ENCODE measurements at places on chromosomes 12 and 14.

DNA sequence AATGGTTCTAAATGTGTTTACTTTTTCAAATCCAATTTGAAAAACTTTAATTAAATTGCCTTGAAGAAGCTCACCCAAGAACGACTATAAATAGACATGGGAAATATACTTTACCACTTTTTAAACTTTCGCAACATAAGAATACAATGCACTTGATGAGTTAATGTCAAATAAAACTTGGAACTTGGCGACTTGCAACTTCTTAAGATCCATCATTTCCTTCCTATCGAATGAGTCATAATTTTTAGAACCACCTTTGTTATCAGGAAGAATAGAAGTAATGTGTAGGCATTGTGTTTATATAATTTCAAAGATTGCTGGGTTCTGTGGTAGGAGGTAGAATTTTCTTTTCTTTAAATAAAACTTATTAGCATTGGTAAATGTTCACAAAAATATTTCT lies 1417.4 kb upstream of the FLRT2 start:
- no peak for DNase-seq

DNA sequence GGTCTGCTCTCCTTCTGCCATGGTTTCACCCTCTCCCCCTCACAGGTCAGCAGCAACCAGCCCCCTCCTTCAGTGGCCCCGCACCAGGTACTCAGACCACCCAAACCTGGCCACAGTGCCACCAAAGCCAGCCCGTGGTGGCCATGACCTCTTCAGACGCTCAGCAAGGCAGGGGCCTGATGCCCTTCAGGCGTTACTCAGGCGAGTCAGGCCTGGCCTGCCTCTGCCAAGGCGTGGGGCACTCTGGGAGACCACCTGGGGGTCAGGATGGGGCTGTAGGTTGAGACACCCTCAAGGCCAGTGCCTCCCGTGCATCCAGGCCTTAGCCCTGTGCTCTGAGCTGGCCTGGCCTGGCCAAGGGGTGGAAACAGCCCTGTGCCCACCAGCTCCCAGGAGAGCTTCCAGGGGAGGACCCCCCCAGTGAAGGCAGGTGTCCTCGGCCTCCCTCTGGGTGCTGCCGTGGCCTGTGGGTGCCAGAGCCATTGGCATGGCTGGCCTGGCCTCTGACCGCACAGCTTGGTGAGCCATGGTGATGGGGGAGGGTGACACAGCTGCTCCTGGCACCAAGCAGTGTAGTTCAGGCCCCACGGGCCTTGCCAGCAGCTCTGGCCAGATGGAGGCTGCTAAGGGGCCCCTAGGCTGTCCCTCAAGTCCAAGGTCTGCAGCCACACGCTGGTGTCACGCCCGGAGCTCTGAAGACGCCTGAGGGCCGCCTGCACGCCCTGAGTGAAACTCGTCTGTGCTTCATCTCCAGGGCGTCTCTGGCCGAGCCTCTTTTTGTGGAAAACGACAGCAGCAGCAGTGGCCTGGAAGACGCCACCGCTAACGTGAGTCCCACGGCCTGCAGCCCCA lies 15.1 kb downstream of the XRCC3 start:
- DNase-seq, result no peak

DNA sequence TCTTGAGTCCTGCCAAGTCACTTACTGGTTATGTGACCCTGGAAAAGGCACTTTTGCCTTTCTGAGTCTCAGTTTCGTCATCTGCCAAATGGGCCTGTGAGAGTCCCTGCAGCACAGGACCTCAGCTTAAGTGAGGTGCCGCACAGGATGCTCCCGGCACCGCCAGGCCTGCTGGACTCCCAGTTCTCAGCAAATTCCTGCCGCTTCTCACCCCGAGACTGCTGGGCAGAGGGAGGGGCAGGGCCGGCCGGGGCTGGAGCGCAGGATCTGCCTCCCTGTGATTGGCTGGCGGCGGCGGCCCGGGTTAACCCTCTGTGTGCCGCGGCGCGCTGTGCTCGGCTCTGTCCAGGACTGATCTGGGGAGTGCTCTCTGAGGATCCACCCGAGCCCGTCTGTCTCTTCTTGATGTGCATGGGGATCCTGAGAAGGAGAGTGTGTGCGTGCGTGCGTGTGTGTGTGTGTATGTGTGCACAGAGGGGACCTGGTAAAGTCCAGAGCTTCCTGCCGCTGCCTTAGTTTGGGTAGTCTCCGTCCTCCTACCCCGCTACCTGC lies 8.6 kb downstream of the SETD1B start:
- peak; percentile 84 for DNase-seq

DNA sequence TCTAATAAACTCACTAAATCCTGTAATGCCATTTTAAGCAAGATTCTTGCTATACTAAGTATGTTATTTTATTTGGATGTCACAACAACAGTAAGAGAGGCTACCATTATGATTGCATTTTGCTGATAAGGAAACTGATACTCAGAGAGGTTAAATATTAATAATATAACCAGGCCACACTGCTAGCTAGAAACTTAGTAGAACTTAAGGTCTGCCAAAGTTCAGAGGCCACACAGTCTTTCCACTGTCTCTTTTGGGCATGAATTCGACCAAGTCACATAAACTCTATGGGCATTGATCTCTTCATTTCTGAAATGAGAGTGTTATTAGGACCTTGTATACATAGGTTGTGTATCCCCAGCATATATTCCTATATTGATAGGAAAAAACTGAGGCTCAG lies 147.9 kb downstream of the SYNE2 start:
- DNase-seq, result no peak

- DNase-seq, result no peak
Observed at GRCh38 chr14:88227693-88228092, 95.4 kb downstream of the KCNK10 start.

DNA sequence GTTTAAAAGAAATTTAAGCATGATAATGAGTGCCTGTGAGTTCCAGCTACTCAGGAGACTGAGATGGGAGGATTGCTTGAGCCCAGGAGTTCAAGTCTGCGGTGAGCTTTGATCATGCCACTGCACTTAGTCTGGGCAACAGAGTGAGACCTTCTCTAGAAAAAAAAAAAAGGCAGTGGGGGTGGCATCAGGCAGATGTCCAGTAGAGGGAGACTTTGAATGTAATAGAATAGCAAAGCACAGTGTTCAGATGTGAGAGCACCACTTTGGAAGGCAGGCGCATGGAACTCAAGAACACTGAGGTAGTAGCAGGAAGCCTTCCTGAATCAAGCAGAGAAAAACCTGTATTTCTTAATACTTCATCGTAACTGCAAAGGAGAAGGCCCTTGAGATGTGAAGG lies 394.5 kb upstream of the GARIN6 start:
- no peak for DNase-seq

DNA sequence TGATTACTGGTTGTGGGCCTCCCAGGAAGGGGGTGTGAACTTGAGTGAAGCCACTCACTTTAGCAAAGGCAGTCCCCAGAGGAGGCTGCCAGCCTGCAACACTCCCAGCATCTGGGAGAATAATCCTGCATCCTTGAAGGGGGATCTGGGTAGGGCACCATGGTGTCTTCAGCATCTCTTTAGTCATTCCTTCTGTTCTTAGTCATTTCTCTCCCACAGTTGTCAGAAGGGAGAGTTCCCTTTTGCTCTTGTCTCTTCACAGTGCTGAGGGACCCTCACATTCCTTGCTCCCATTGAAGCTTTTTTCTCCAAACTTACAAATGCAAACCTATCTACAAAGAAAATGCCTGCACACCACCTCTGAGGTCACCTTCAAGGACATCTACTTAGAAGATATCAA lies 48.1 kb upstream of the CIT start:
- no peak for DNase-seq

DNA sequence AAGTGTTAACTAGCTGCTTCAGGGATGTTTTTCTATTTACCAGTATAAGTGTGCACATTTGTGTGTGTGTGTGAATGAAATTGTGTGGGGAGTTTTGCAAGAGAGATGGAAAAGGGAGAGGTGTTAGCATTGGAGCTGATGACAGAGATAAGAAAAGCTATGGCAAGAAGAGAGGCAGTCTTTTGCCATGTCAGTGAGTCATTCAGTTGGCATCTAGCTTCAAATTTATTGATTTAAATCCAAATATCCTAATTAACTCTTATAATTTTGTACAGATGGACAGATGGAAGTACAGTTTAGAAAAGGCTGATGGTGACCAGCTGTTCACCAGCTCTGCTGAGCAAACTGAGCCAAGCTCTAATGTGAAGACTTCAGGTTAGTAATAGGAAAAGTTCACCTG lies 3.3 kb upstream of the BHLHE41 start:
- DNase-seq, result no peak

DNA sequence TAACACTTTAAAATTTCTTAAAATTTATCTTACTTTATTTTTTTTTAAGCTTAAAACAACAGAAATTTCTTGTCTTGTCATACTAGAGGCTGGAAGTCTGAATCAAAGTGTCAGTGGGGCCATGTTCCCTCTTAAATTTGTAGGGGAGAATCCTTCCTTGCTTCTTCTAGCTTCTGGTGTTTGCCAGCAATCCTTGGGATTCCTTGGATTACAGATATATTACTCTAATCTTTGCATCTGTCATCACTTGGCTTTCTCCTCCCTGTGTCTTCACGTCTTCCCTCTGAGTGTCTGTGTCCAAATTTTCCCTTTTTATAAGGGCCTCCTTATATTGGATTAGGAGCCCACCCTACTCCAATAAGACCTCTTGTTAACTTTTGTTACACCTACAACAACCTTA lies 135.6 kb upstream of the PTPRB start:
- DNase-seq, result no peak

DNA sequence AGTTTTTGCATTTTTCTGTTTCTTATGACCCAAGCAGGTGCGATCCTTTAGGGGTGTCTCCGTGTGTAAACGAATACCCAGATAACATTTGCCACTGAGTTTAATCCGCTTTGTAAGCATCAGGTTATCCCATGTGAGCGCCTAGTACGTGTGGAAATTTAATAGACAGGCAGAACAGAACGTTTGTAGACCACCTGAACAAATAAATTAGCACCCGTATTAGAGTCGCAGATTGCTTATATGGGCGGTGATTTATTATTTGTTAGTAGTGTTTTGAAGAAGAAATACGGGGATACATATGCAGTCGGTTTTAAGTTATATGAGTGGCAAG lies 325 bp downstream of the C12orf60 start:
- DNase-seq, result no peak

DNA sequence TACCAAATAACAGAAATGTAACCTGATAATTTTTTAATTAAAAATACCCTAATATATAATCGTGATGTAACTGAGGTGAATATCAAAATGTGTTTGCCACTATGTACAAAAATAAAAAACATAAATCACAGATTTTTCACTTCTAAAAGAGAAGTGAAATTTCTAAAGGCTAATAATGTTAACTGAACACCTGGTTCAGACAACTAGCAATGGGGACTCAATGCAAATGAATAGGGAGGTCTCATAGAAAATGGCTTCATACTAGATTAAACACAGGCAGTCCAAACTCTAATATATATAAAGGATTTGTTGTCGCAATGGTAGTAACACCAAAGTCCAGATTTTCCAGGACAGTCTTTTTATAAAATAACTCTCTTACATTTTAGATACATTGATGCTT lies 365.4 kb upstream of the ATP2B1 start:
- DNase-seq, result no peak

DNA sequence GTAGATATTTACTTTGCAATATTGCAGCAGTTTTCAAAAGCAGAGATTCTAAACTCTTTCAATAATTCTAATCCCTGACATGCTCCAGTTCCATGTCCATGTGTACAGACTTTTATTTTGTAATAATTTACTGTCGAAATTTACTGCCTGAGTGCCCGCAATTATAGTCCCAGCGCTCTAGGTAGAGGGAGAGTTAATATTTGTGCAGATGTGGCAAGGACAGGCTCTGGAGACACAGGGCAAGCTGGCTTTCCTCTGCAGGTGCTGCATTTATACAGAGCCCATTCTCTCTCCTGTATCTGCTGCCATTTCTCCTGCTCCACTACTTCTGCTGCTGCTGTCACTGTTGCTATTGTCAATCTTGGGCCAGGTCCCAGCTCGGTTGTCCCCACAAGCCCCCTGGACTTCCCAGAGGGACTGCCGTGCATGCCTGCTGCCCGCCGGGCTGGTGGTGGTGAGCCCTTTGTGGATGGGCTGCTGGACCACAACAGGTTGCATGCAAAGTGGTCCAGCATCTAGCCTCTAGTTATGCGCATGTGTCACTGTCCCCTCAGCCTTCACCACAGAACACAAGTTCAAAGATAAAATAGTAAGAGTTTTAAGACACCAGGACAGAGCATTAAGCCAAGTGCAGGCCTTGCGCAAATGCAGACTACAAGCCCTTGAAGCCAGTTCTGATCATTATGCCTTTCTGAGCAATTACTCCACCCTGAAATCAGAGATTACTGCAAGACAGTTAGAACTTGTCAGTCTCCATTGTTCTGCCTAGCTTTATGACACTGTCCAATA lies 40.8 kb upstream of the CSRP2 start:
- no peak for DNase-seq

- DNase-seq, result no peak
Observed at GRCh38 chr12:93153321-93153720, 224.2 kb upstream of the EEA1 start.

GRCh38 chr12:121611306-121611705 lies 15.0 kb upstream of the ORAI1 start:
- peak; percentile 30 for DNase-seq

- no peak for DNase-seq
Observed at GRCh38 chr14:76863724-76864407, 37.7 kb downstream of the LRRC74A start.

DNA sequence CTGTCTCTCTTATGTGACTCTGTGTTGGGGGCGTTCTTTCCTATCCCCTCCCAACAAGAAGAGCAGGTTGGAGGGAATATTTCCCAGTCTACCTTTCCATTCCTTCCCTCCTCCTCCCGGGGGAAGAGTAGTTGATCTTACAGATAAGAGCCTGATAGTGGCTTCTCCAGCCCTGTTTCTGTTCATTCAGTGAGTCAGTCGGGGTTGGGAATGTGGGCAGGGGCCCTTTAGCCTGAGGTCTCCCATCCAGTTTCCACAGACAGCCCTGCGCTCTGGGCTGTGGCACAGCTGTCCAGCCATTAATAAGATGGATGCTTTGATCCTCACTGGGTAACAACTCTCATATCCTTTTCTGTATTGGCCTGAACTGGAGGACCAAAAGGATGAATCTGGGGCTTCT lies 18.1 kb upstream of the PPP1R1A start:
- DNase-seq, result no peak

DNA sequence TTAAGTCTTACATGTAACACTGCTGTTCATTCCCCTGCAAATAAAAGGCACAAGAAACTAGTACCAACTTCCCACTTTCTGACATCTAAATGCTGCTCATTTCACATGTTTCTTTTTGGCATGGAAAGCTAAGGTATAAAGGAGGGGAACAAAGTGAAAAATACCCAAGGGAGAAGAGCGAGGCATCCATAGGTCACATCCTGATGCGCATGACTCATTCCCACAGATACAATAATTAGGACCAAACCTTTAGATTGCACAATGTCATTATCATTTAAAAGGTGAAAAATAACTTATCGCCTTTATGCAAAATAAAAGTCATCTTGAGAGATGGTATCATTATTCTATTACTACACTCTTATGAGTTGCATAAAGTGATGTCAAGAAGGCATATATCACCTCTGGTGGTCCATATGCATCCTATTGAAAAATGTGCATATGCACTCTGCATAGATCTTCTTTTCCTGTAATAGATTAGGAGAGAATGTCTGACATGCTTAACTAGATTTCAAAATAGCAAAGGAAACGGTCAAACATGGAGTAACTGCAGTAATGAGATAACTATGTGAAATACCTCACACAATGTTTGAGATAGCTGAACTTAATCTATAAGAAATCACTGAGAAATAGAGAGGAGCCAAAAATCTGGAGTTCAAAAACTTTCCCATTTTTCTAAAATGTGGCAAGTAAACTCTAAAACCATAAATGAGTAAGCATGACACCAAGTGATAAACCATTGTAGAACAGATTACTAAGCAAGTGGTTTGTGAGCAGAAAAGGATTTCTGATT lies 382.5 kb upstream of the TMTC1 start:
- DNase-seq, result no peak

Measured in nephron progenitor cell (in vitro differentiated cells).